Kidney tubule cell (primary cell): ENCODE measurements at places on chromosomes 1 and 21.
A peak's percentile ranks its signal among the peaks of the same experiment; 100 is the strongest.

DNA sequence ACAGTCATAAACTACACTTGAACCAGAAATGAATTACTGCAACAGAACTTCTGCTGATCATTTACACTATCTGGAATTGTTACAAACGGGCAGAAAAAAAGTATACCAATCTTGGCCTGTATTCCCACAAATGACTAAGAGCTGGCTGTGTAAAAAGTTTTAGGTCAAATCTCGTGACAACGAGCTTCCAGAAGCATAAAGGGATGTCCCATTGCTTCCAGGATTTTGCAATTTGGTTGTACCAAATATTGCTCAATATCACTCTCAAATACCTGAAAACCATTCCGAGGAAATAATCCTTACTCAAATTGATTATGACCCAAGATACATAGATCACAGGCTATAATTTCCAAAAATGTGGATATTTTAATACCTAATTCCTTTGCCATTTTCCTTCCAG lies 175.6 kb downstream of the TBX15 start:
- no peak for DNase-seq

DNA sequence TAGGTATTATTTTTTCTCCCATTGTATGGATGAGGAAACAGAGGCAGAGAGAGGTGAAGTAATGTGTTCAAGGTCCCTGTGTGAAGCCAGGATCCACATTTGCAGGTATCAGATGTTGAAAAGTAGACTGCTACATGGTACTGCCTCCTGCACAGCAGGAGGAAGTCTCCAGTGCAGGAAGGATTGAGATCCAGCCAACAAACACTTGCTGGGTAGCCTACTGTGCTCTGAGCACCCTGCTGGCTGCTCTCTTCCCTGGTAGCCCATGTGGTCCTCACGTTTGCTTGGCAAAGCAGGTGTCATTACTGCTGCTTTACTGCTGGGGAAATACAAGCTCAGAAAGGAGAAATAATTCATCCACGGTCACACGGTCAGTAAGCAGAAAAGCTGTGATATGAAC lies 21.3 kb upstream of the GRIK3 start:
- DNase-seq = no peak

DNA sequence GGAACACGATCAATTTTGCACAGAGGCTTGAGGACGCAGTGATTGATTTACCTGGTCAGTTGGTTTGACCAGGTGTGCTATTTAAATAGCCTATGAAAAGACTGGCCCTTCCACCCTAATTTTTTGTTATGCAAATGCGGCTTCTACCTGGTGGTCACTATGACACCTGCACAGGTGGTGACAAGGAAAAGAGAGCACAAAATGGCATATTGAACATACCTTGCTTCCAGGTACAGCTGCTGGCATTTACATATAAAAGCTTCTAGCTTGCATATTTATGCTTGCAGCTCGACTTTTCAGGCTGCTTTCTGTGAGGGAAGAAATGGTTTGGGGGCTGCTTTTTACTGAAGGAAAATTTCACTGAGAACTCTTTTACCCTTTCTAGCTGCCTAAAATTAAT lies 15.3 kb upstream of the FMO4 start:
- DNase-seq = no peak

DNA sequence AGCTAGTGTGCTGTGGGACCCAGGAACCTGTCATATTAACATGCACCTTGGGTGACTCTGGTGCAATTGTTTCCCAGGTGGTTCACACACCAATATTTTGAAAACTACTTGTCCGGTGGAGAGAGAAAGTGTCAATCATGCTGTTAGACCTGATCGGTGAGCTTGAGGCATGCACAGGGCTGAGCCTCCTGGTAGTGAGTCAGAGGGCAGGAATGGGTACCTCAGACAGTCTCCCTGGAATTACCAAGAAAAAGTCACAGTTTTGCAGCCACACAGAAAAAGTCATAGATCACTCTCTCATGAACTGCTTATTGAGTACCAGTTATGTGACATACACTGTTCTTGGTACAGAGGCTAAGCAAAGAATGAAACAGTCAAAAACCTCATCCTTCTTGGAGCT lies 140.1 kb upstream of the NFIA start:
- DNase-seq = peak; percentile 89

DNA sequence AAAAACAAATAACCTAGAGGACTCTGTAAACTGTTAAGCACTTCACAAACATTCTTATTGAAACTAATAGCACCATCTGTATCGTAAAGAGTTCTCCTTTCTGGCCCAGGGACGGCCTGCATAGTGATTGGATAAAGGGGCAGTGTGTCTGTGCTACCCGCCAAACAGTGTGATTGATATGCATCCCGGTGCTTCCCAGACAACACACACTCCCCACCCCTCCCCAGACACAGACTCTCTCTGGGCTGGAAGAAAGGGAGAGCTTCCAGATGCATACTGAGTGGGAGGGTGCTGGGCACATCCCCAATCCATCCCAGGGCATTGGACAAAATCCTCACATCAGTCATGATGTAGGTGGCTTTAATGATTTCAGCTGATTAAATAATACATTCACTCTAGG lies 3.7 kb downstream of the HSD11B1 start:
- no peak for DNase-seq

DNA sequence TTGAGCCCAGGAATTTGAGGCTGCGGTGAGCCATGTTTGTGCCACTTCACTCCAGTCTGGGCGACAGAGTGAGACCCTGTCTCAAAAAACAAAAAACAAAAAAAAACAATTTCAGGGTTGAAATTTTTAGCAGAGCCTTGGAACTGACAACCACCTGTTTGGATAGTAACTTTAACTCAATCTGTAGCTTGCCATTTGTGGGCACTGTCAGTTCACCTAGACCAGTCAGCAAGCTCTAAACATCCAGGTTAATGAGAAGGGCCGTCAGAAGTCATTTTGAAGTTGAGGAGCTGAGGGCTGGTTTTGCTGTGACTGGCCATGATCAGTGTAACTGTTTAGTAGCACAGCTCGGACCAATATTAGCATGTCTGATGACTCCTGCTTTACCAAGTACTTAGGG lies 8.4 kb downstream of the TRAPPC10 start:
- DNase-seq = no peak

DNA sequence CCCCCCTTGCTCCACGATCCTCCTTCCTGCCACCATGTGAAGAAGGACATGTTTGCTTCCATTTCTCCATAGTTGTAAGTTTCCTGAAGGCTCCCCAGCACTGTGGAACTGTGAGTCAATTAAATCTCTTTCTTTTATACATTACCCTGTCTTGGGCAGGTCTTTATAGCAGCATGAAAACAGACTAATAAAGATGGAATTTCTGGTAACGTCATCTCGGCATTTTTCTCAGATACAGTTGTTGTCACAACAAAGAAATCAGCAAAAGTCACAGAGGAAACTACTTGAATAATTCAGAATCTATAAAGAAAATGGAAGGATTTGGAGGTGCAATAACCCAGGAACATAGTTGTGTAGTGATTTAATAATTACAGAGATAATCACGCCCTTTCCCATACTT lies 4.4 kb downstream of the APCS start:
- DNase-seq = no peak

GRCh38 chr1:206725109-206725963 lies 40.6 kb downstream of the MAPKAPK2 start:
- peak; percentile 51 for DNase-seq

- no peak for DNase-seq
These were observed 24.2 kb downstream of the TMEM51 start for GRCh38 chr1:15177710-15178166.
